NCI-H524 (cell line): ENCODE measurements at places on chromosomes 1 and 21.

GRCh38 chr1:67584938-67585337 is 100.1 kb upstream of the GADD45A start:
- no peak for DNase-seq

- no peak for DNase-seq
These were observed 20.9 kb downstream of the S1PR1 start for GRCh38 chr1:101257500-101258325.

DNA sequence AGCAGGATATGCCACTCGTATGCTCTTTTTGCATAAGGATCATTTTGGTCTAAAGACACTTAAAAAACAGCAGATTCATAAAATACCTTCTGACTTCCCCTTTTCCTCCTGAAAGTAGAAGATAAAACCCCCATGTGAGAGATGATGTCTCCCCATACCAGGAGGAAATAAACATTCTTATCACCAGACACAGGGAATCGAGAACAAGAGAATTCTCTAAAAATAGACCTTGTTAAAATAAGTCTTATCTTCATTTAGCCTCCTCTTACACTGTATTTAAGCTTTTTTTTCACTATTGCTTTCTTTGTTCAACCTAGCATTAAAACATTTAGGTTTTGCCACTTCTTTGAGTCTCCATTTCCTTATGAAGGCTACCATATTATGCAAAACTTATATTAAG is 709.3 kb downstream of the KCNT2 start:
- no peak for DNase-seq

DNA sequence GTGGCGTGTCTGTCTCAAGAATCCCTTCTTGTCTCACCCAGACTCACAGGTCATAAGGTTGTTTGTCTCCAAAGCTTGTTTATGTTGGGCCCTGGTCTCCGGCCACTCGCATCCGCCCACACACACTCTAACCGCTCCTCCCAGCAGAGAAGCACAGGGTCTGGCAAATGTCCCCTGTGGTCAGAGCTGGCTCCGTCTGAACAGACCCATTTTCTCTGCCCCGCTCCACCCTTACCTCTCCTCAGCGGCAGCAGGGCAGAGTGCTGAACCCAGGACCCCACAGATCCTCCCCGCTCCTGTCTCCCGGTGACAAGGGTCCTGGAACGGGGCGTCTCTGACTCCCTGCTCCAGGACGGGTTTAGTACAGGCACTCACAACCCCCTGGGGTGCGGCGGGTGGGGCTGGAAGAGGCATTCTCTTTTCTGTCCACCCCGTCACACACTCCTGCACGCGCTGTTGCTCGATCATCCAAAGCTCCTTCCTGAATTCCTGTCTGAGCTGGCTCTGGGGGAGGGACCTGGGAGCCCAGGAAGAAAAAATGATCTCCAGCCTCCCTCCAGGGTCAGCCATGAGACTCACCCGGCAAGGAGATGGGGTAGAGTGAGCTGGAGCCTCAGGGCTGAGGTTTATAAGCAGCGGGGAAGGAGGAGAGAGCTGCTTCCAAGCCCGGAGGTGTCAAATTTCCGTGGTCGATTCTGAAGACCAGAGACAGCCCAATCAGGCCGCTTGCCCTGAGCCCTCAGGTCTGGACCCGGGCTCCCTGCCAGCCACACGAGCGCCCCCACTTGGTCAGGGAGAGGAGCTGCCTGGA is at the start of gene S100A13:
Gene S100A13 (minus strand): TSS at position 602 of the 811 bp plus-strand sequence. CDS start 1,033 bp downstream, outside the sequence.
- peak; percentile 85 for DNase-seq

DNA sequence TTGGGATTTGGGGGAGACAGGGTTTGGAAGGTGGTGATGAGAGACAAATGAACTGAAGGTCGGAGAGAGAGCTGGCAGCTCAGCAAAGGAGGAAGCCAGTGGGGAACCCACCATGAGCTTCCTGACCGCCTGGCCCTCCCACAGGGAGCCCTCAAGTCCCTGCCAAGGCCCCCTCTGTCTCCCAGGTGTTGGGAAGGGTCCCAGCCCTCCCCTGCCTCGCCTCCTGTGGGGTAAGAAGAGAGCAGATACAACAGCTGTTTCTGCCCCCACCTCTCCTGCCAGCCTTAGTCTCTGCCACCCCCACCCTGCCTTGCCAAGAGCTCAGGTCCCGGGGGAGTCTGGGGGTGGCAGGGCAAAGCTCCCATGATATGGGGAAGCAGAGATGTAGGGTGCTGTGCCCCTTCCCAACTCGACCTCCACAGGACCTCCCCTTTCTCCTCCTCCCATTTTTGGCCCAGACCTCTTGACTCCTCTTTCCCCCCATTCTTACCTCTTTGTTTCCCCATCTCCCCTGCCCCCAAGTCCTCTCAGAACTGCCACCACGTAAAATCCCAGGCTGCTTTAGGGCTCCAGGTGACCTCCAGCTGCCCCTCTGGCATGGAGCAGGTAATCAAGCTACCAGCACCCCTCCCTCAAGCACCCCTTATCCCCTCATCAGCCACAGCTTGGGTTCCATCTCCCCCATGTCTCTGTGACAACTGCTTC is 556 bp downstream of the S100A1 start:
- no peak for DNase-seq

DNA sequence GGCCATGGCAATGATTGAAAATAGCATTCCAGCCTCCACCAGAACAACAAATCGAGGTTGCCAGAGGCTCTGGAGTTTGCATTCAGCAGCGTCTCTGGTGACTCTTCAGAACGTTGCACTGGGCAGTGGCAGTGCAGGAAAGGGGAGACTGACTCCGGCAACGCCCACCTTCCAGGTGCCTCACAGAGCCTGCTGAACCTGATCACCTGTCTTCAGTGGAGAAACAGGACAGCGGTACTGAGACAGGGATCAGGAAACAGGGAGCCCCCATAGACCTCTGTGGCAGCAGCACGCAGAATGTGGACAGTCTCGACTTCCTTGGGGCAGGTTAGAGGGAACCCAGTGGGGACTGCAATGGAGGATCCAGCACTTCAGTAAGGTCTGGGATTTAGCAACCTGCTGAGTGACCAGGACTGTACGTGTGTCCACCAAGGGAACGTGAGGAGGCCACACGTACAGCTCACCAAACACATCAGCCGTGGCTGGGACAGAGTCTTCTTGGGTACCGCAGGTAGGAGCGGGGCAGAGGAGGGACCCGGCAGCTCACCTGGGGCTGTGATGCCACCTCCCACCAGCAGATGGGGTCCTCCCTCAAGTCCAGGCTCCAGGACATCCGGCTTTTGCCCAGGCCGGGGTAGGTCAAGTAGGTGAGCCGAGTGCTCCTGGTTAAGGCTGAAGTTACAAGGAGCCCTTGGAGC is 128.6 kb downstream of the PRDM2 start:
- peak; percentile 12 for DNase-seq

DNA sequence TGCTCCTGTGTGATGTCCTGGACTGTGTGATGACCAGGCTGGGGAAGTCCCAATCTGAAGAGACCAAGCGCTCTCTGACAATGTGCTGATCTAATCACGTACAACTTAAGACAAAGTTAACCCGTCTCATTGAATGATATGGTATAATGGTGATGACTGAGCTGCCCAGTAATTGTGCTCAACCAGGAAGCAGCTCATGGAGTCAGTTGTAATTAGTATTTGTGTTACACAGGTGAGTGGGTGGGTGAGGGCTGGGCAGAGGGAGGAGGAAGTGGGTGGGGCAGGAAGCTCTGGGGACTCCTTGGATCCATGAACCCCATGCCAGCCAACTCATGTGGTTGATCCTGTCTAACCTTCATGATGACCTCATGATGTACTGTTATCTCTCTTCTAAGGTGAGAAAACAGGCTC is 8.7 kb upstream of the ECE1 start:
- DNase-seq: no peak

- DNase-seq: no peak
These were observed 9.6 kb downstream of the ST6GALNAC3 start for GRCh38 chr1:76084029-76084627.

DNA sequence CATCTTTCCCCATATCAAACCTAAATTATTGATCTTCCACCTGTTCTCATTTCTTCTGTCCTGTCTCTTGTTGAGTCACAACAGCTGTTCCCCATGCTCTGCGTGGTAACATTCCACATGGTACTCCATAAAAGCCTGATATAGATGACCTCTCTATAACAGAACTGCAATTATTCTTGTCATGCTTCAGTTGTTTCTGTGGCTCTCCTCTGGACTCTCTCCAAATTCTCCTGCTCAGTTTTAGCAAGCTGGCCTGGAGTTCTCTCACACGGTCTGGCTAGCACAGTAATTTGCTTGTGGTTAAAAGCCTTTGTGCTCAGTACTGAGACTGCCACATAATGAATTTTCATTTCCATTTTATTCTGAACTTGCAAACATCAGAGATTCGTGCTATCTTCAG is 10.6 kb upstream of the LRRC39 start:
- peak; percentile 71 for DNase-seq

DNA sequence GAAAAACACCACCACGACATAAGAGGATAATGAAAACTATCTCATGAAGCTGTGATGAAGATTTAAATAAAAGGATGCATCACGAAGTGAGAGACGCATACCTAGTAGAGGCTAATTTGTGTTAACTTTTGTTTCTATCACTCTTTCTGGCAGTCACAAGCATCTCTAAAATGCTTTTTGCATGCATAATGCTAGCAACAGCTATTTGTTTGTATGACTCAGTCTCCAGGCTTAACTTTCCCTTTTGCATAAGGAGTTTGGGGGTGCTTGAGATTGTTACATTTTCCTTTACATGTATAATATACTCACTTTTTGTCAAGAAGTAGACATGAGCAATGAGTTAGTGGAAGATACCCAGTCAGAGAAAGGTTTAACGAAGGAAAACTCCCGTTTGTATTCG is 385.4 kb downstream of the DISC1 start:
- no peak for DNase-seq

GRCh38 chr21:20627594-20627993 is 370.6 kb upstream of the NCAM2 start:
- no peak for DNase-seq

DNA sequence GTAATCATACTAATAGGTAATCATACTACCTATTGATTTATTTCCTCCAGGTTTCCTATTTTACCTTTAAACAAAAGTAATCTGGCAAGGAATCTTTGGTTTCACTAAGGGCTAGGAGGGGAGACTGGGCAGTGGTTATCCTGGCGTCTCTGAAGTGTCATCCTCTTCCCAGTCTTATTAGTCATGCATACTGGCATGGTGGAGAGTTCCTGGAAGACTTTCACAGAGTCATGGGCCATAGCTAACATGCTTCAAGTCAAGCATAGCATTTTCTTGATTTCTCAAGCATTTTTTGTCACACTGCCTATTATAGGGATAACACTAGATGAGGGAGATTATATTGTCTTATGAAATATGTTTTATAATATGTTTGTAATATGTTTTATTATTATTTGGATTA is 64.0 kb upstream of the ASB17 start:
- DNase-seq: no peak

- no peak for DNase-seq
These were observed 27.4 kb downstream of the RSPH1 start for GRCh38 chr21:42468491-42469131.

DNA sequence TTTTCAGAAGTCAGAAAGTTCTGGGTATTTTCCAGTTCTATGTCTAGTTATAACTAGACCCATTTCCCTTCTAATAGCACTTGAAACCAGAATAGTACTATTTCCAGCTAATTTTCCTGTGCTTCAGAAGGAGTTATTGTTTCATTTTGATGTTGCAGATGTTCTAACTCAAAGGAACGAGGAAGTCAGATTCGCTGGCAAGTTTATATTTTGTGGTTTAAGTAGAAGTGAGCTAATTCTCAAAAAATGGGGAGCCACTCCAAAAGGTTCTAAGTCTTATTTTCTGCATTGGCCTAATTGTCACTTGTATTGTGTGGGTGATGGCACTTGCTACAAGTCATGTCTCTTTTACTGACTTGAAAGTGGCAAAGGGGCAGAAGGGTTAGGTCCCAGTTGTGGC is 18.1 kb downstream of the CCDC185 start:
- DNase-seq: no peak

DNA sequence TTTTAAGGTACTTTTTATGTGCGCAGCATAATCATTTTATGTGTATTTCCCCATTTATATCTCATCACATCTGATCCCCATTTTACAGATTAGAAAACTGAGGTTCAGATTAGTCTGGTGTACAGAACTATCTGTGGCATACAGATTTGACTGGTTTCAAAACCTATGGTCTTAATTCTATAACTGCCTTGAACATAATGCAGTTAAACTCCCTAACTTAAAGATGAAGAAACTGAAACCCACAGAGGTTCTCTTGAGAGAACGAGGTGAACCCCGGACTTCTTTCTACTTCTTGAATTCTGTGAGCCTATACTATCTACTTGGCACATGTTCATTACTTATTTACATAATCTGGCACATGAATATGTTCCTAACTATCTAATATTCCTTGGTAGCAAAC is 479.1 kb downstream of the AGBL4 start:
- no peak for DNase-seq

DNA sequence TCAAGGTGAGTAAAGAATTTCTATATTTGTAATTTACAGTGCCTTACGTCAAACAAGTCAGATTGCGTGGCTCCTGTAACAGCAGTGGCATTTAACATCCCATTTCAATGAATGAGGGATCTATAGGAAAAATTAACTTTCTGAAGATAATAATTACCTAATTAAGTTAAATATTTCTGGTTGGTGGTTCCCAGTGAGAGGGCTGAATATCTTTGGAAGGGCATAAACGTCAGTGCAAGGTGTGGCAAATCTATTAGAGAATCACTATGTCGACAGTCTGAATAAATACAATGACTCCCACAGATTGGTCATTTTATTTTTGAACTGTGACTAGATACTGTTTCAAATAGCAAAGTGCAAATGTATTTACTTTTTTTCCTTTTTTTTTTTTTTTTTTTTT is 80.0 kb downstream of the S1PR1 start:
- DNase-seq: no peak

GRCh38 chr1:200856716-200857357 is 15.9 kb upstream of the GPR25 start:
- DNase-seq: no peak

DNA sequence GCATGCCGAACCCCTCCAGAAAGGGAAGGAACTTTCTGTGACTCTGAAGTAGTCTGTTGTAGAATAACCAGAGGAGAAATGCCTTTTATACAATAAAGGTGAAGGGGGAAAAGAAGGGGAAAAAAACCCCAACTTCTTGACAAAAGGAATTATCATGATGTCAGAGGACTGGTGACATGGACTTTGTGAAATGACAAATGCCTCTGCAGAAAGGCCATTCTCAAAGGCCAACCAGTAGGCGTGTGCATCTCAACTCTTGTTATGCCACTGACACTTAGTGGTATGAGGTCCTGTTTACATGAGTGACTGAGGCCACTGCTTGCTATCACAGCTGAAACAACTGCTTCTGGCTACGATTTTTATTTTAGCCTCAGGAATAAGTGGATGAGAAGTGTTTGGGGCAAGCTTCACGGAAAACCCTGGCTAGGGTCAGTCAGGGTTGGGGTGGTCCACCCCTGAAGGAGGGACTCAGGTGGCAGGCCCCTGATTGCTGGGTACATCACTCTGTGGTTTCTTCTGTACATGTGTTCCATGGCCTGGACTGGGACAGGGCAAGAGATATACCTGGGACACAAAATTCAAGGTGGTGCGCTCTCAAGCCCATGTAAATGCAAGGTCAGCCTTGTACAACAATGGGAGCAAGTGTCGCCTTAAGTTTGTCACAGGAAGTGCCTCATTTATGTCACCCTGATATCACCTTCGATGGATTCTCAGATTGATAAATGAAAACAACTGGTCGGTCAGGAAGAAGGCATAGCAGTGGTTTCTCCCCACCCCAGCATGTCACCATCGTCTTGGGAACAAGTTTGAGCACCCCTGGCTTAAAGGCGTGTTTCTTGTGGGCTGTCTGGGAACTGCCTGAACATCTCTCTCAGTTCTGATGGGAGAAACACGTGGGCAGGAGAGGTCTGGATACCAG is 12.4 kb downstream of the RUNX1 start:
- DNase-seq: no peak

- no peak for DNase-seq
These were observed 10.9 kb upstream of the METTL25B start for GRCh38 chr1:156717351-156717750.

GRCh38 chr1:18556364-18556763 is 74.3 kb upstream of the PAX7 start:
- no peak for DNase-seq
